ENCODE measurements at places on chromosomes 7 and 10. TPM values are rescaled to one million over a fixed set of nuclear protein-coding genes. Genes with fewer than 3 reads are reported as not detected.

DNA sequence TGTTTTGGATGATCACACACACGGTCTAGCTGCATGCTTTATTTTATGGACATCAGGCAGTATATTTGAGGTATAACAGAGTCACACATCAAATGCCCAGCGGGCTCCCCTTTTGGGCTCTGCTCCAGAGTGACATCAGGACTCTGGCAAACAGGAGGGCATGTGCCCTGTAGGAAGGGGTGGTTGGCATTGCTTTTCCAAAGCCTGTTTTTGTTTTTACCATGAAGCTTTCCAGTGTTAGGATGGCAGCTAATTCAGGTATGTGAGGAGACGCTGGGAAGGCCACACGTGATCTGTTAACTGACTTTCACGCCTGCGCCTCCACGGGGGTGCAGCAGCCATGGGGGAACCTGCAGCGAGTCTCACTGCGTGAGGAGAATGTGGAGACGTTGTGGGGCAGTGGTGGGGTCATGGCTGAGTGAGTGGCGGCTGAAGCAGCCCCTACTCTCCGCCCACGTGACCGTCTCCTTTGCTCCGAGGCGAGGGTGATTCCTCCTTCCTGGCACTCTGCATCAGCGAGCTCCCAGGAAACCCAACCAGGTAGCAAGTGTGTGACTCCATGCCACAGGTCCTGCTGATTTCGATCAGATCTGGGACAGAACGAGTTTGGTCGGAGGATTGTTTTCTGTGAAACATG is 117.7 kb downstream of the ANKRD61 start:
- H3K4me3 ChIP-seq = no peak overlapping the region
- H3K27ac ChIP-seq = no peak overlapping the region
- no peak for DNase-seq
- H3K36me3 ChIP-seq = peaks cover 100% of the 10 kb centered on the region
- H3K27me3 ChIP-seq = no peaks in the 10 kb centered on the region

DNA sequence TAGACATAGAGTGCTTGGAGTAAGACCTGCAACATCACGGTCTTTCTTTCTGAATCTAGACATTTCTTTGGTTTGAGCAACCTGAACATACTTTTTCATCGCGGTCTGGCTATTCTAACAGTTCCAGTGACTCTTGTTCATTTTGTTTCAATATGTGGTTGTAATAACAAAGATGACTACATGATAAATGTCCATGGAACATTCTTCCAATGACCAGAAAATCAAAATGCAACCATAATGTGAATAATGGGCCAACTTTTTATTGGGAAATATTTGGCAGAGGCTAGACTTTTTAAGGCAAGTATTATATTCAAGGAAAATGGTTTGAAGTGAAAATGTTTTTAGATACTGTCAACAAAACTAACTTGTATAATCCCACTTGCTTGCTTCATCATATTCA is 282.5 kb downstream of the INHBA start:
- H3K36me3 ChIP-seq = no peaks in the 10 kb centered on the region
- no peak overlapping the region for H3K27ac ChIP-seq

DNA sequence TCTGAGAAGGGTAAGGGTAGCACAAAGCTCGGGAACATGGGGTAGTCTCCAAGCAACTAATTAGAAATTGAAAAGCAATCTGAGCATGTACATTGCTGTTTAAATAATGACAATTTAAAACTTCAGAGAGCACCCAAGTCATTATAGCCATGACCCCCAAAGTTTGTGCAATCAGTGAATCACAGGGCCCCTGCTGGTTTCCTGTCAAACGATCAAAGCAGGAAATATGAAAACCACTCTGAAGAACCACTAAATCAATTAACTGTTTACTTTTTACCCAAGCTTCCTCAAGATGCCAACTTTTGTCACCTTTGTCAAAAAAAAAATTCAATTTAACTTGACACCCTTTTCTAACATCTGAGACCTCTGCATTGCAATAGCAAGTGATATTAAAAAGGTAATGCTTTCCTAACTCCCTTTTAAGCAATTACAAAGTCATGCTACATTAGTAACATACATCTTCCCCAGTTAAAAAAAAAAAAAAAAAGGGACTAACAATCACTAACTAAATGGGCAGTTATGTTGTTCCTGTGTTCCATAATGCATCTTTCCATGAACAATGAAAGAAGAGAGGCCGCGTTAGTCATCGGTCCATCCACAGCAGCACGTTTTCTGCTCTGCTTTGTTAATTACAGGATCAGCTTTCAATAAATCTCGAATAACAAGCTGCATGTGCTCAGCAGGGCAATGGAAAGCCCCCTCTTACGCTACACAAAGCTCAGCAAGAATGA is 80.6 kb downstream of the ETV1 start:
- DNase-seq = no peak
- H3K36me3 ChIP-seq = peaks cover 44% of the 10 kb centered on the region
- H3K27me3 ChIP-seq = no peaks in the 10 kb centered on the region

- DNase-seq = no peak
- peaks cover 2% of the 10 kb centered on the region for H3K36me3 ChIP-seq
- peaks cover 5% of the 10 kb centered on the region for H3K4me1 ChIP-seq
- H3K27ac ChIP-seq = no peak overlapping the region
These were observed 49.6 kb upstream of the HELLS start for GRCh38 chr10:94496010-94496409.

DNA sequence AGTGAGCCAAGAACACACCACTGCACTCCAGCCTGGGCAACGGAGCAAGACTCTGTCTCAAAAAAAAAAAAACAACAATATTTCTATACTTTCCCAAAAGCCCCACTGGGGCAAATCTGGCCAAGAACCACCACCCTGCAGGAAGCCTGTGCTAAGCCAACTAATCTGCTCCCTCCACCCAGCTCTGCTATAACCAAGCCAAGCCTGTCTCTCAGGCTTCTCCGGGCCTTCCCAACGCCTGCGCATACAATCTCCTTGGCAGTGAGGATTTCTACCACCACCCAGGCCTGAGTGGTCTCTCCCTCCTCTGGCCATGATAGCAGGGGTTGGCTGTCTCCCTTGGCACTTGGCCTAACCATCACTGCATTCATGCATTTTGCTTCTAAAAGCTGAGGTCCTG is 14.2 kb downstream of the DDX56 start:
- H3K4me1 ChIP-seq = peaks cover under 1% of the 10 kb centered on the region
- peaks cover 7% of the 10 kb centered on the region for H3K36me3 ChIP-seq
- no peak for DNase-seq
- H3K27ac ChIP-seq = no peak overlapping the region
- no peak overlapping the region for H3K4me3 ChIP-seq

DNA sequence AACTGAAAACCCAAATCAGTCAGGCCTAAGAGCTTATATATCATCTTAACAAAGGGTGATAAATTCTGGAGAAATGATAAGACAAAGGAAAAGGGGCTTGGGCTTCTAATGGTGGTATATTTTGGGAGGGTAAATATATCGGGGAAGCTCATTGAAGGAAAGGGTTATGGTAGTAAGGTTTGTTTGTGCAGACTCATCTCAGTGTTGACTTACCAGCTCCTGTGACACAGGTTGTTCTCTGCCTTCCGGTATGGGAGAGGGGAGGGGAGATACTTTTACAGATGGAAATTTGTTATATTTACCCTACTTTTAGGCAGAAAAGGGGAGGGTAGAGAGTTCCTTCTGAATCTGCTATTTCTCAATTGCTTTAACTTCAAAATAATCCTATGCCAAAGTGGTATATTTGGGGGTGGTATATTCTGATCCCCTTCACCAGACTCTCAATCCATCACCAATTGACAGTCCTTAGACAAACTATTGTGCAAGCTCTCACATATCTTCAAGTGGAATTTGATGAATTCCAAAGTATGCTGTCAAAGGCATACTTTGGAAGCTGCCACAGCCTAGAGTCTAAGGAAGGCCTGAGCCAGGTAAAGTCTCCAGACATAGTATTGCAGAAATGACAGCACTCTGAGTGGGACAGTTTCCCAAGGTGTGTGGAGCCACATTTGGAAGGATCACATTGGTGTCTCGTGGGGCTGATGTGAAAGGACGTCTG is 13.3 kb upstream of the PAPSS2 start:
- H3K4me1 ChIP-seq = no peaks in the 10 kb centered on the region
- H3K27ac ChIP-seq = no peak overlapping the region
- no peaks in the 10 kb centered on the region for H3K36me3 ChIP-seq
- H3K27me3 ChIP-seq = no peaks in the 10 kb centered on the region
- H3K4me3 ChIP-seq = no peak overlapping the region

DNA sequence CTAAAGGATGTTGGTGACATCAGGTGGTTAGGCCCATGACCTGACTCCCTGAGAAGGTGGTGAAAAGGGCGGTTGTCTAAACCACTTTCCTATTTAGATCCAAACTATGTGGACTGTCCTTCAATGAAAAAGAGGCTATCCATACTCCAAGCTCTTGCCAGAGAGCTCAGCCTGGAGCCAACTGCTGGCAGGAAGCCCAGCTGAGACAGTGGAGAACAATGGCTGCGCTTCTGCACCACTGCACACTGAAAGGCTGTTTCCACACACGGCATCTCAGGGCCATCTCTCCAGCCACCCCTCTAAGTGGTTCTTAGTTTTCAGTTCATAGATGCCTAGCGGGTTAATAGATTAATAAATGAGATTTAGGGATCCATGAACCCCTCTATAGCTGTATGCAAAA is 488.8 kb upstream of the ZMIZ1 start:
- H3K27ac ChIP-seq = peak overlapping the region; percentile 61
- no peak overlapping the region for H3K4me3 ChIP-seq
- H3K27me3 ChIP-seq = no peaks in the 10 kb centered on the region
- H3K4me1 ChIP-seq = peaks cover 50% of the 10 kb centered on the region

GRCh38 chr10:98391578-98391991 is 23.4 kb downstream of the PYROXD2 start:
- H3K36me3 ChIP-seq = peaks cover 33% of the 10 kb centered on the region
- H3K4me1 ChIP-seq = peaks cover 15% of the 10 kb centered on the region
- H3K27me3 ChIP-seq = no peaks in the 10 kb centered on the region
- DNase-seq = peak; percentile 73
- no peak overlapping the region for H3K4me3 ChIP-seq

- H3K27me3 ChIP-seq = no peaks in the 10 kb centered on the region
- no peaks in the 10 kb centered on the region for H3K4me1 ChIP-seq
- H3K4me3 ChIP-seq = no peak overlapping the region
- H3K36me3 ChIP-seq = no peaks in the 10 kb centered on the region
- no peak overlapping the region for H3K27ac ChIP-seq
These were observed 218.7 kb downstream of the ABCA13 start for GRCh38 chr7:48389977-48390376.

DNA sequence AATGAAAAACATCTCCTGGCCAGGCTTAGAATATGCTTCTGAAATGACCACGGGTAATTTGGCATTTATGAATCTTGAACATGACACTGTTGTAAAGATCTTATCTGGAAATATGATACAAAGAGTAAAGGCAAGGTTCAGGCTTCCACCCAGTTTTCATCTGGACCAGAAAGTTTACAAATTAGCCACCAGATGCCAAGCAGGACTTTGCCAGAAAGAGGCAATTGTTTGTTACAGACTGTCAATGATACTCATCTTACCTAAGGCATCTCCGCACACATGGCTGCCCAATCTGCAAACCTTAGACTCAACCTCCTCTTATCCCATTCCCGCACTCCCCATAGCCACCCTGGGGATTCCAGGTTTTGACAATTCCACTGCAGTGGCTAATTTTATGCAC is 795.3 kb downstream of the TYW1 start:
- no peak overlapping the region for H3K4me3 ChIP-seq
- peaks cover 58% of the 10 kb centered on the region for H3K27me3 ChIP-seq
- no peak overlapping the region for H3K27ac ChIP-seq
- no peaks in the 10 kb centered on the region for H3K36me3 ChIP-seq
- no peaks in the 10 kb centered on the region for H3K4me1 ChIP-seq
- no peak for DNase-seq

DNA sequence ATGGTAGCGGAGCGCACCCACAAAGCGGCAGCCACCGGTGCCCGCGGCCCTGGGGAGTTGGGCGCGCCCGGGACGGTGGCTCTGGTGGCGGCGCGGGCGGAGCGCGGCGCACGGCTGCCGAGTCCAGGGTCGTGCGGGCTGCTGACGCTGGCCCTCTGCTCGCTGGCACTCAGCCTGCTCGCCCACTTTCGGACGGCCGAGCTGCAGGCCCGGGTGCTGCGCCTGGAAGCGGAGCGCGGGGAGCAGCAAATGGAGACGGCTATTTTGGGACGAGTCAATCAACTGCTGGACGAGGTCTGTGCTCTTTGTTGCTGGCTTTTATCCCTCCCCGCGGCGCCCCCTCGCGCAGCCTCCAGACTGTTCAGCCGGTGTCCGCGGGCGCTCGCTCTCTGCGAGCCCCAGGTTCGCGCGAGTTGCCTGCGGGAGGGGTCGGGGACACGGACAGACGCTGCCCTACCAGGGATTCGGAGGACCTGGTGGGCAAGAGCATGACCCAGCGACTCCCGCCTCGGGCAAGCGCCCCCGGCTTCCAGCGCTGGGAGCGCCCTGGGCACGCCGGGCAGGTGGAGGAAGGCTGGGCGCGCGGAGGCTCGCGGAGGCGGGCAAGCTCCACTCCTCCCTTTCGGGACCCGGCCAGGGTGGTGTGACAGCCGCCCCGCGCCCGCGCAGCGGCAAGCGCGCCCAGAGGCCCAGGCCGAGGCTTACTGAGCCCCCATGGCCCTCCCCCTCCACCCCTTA is 887 bp downstream of the COL13A1 start:
- H3K27ac ChIP-seq = peak overlapping the region; percentile 59
- DNase-seq = peak; percentile 55
- peak overlapping the region; percentile 73 for H3K4me3 ChIP-seq
- no peaks in the 10 kb centered on the region for H3K36me3 ChIP-seq

- peaks cover 56% of the 10 kb centered on the region for H3K27me3 ChIP-seq
- peak overlapping the region; percentile 51 for H3K27ac ChIP-seq
- no peaks in the 10 kb centered on the region for H3K36me3 ChIP-seq
- DNase-seq = no peak
- no peaks in the 10 kb centered on the region for H3K4me1 ChIP-seq
- H3K4me3 ChIP-seq = no peak overlapping the region
These were observed 43.9 kb downstream of the GHRHR start for GRCh38 chr7:31007634-31008033.

DNA sequence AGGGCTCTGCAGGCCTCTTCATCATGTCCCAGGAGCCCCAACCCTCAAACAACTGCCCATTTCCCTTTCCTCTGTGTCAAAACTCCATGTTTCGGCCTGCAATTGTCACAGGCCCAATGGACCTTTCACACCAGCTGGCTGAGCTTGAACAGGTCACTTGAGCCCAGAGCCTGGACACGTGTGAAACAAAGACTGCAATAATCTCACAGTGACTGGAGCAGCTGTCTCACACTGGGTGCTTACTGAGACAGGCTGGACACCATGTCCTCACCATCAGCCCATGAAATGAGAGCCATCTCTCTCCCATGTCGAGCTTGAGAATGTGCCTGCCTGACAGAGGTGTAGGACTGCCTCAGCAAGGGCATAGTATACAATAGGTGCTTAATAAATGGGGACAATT is 19.5 kb upstream of the EIF5AL1 start:
- H3K36me3 ChIP-seq = no peaks in the 10 kb centered on the region
- H3K4me3 ChIP-seq = no peak overlapping the region
- DNase-seq = no peak
- H3K27ac ChIP-seq = no peak overlapping the region
- peaks cover 19% of the 10 kb centered on the region for H3K27me3 ChIP-seq

GRCh38 chr7:48090095-48090805 is 1.2 kb downstream of the UPP1 start:
- peak; percentile 47 for DNase-seq
- H3K27me3 ChIP-seq = no peaks in the 10 kb centered on the region
- peak overlapping the region; percentile 89 for H3K4me3 ChIP-seq
- H3K27ac ChIP-seq = peak overlapping the region; percentile 99
- peaks cover 40% of the 10 kb centered on the region for H3K36me3 ChIP-seq

Gene EPO
- not detected for total RNA-seq

Gene INA
- total RNA-seq = not detected

Gene ACBD5
- total RNA-seq = 64.0 TPM

Gene CBX3
- total RNA-seq = 58.5 TPM

Gene MYL10
- total RNA-seq = not detected

Gene UCN3
- not detected for total RNA-seq

Gene LLCFC1
- not detected for total RNA-seq

Measured in left ventricle myocardium inferior (tissue), 1 donor.